ENCODE measurements at places on chromosomes 2 and 18.

GRCh38 chr2:30371772-30372373 lies 75.2 kb upstream of the LCLAT1 start:
- DNase-seq, result no peak

GRCh38 chr2:10776231-10776977 lies 36.2 kb downstream of the PDIA6 start:
- no peak for DNase-seq

- DNase-seq, result no peak
These were observed 81.7 kb downstream of the GLI2 start for GRCh38 chr2:120817136-120817955.

DNA sequence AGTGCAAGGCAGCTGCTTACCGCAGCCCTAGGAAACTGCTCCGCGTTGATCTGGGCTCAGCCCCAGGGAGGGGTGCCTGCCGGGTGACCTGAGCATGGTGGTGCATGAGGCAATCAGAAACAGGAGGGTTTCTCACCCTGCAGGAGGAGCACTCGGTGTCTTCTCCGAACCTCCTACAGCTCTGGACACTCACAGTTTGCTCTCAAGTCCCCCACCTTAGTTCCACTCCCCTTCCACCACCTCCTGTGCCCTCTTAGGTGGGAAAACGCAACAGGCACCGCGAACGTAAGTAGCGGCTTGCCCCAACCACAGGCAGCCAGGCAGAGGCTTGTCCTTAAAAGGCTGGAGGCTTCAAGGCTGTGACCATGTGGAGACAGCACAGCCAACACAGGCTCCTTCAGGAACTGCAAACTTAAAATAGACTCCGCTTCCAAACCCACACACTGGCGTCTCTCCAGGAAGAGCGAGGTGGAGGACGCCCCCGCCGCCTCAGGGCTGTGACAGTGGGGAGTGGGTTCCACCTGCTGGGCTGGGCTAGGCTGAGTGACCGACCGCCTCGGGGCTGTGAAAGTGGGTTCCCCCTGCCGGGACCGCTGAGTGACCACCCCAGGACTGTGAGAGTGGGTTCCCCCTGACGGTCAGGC lies 71.6 kb downstream of the NDUFA10 start:
- no peak for DNase-seq

DNA sequence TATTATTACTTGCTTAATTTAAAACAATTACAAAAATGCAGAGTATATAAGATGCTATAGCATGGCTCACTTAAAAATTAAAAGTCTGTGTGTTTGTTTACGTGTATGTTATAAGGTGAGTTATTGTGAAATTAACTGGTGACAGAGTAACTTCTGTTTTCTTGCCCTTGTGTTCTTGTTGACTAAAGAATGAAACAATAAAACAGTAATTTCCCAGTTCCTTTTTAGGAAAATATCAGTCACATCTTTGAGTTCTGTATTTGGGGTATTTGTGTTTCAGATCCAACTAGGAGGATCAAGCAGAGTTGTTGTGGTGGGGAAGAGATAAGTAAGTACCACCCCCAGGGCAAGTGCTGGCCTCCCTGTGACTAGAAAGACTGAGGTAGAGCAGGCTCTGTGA lies 143.6 kb downstream of the CCDC148 start:
- no peak for DNase-seq

DNA sequence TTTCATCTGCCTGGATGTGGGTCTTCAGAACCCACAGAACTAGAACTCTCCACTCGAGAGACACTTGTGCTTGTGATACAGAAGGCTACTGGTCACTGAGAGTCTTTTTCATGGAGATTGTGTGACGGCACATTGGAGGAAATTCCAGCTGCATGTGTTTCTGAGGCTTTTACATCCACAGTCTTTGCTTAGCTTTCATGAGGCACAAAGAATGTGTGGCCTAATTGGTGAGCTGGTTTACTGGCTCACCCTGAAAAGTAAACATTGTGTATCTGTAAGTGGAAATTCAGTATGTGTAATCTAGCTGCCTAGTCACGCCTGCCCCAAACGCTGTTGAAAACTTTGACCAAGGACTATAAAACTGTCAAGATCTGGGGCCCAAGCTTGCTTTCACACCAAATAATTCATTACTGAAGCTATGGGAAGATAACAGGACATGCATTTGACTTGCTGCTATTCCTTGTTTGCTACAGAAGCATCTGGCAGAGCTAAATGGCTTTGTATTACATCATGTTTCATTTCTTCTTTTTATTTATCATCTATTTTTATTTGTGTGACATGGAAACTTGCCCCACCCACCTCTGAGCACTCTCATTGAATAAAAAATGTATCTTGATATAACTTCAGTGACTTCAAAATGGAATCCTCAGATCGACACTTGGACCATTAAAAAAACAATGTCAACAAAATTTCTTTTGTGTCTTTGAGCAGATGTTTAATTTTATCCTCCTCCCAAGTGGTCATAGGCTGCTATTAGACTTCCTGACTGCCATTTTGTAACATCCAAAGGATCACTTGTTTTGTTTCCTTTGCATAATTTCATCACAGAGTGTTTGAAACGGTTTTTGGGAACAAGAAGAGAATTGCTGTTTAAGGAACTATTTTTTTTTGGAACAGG lies 80.2 kb downstream of the EFEMP1 start:
- no peak for DNase-seq

DNA sequence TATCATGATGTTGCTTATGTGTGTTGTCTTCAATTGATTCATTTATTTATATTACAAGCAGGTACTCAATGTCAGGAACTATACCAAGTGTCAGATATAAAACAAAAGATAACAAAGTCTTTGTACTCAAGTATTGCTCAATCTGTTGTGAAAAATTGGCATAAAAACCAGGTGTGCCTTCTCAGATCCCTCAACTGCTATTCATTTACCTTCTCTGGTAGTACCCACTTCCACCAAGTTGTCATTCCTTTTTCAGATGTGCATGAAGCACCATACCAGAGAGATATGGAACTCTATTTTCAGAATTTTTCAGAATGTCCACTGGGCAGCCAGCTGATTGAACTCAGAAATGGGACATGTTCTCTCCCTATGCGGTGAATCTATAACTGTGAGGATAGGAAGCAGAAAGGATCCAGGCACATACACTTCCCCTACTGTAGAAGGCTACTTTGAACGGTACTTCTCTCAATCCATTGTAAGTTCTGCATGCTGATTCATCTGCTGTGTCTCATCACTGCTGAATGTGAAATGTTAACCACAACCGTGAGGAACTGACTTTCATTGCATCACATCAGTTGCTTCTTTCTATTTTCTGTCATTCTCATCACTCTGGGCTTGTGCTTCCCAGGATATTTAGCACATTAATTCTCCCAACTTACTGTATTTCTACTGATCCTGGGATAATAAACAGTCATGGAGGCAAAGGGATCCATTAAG lies 1621.3 kb downstream of the SUCLG1 start:
- no peak for DNase-seq

- DNase-seq, result no peak
These were observed 257.3 kb downstream of the ATAD2B start for GRCh38 chr2:23669413-23670244.

DNA sequence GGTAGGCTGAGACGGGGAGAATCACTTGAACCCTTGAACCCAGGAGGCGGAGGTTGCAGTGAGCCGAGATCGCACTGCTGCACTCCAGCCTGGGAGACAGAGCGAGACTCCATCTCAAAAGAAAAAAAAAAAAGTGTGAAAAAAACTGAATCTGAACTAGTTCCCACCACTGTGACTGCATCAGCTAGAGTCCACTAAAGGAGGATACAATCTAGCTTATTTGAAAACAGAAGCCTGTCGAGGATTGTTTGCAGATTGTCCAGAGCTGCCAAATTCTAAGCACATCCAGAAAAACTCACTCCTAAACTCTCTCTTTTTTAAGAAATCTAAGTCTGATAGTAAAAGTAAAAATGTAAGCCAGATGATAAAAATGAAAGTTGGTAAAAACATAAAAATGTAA lies 10.6 kb downstream of the GFPT1 start:
- DNase-seq, result no peak

GRCh38 chr2:239775623-239776435 lies 249.3 kb downstream of the NDUFA10 start:
- no peak for DNase-seq

GRCh38 chr2:120310136-120310535 lies 35.8 kb upstream of the INHBB start:
- no peak for DNase-seq

- no peak for DNase-seq
These were observed 459.4 kb upstream of the UBE2E3 start for GRCh38 chr2:180520921-180521581.

DNA sequence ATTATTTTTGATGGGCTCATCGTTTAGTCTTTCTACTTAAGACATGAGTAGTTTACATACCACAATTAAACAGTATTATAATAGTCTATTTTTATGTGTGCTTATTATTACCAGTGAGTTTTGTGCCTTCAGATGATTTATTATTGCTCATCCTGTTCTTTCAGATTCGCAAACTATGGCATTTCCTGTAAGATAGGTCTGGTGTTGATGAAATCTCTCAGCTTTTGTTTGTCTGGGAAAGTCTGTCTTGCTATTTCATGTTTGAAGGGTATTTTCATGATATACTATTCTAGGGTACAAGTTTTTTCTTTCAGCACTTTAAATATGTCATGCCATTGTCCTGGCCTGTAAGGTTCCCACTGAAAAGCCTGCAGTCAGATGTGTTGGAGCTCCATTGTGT lies 101.3 kb downstream of the DNAH7 start:
- DNase-seq, result no peak

- no peak for DNase-seq
These were observed 105.4 kb downstream of the ACKR3 start for GRCh38 chr2:236675051-236675450.

DNA sequence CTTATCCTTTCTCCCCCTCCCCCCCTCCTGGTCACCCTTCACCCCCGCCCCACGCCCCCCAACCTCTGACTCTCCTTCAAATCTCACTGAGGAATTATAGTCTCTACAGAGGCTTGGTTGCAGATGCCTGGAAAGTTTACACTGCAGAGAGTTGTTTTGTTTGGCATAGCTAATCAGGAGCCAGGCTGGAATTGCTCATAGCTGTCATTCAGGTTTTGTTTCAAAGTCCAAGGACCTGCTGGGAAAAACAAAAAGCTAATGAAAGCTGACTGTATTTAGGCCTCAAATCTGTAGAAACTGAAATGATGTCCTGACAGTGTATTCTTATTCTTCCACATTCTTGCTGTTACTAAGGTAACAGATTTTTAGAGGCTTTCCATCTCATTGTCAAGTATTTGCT lies 22.6 kb downstream of the GREB1L start:
- DNase-seq, result no peak

GRCh38 chr2:78999406-78999805 lies 26.1 kb upstream of the REG3G start:
- DNase-seq, result no peak

- DNase-seq, result no peak
These were observed 184.5 kb upstream of the LRP1B start for GRCh38 chr2:142315346-142315745.

GRCh38 chr2:74499267-74499939 lies at the start of gene LBX2:
Gene LBX2 (minus strand): TSS chr2:74499603. CDS start chr2:74499537, 66 bp downstream.
- no peak for DNase-seq

GRCh38 chr2:233065954-233066470 lies 5.9 kb downstream of the INPP5D start:
- no peak for DNase-seq

- no peak for DNase-seq
These were observed 72.5 kb upstream of the OTOF start for GRCh38 chr2:26550276-26551015.

- no peak for DNase-seq
These were observed 102.9 kb downstream of the CABLES1 start for GRCh38 chr18:23238152-23238531.

DNA sequence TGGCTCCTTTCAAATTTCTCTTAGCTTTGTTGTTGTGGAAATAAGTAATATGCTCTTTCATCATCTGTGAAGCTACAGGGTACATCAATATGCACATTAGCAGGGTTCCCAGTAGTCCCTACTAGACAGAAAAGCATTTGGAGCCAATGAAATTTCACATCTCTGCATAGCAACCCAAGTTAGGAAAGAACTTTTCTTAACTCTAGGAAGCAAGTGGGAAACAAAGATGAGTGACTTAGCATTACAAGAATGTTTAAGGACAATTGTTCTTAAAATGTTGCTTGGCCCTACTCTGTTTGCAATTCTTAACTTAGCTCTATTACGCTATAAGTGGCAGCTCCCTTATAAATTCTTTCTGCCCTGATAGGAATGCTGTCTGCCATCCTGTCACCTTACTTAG lies 39.6 kb downstream of the ZEB2 start:
- DNase-seq, result no peak

- DNase-seq, result no peak
These were observed 544.4 kb downstream of the DCDC2C start for GRCh38 chr2:4247791-4248190.

- no peak for DNase-seq
These were observed 234.4 kb upstream of the PXDN start for GRCh38 chr2:1978706-1979105.

DNA sequence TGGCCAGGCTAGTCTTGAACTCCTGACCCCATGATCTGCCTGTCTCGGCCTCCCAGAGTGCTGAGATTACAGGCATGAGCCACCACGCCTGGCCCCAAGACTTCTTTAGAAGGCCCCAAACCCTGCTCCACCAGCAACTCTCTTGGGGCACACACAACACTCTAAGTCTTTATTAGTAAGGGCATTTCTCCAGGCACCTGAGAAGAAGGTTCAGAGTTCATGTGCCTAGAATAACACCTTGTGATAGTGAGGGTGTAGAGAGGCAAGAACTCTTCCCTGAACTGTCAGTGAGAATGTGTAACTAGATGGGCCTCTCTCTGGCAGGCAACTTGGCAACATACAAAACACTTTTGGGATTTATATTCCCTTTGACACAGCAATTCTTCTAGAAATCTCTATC lies 43.8 kb downstream of the SH2D6 start:
- DNase-seq, result no peak

GRCh38 chr2:18271370-18272147 lies 288.9 kb downstream of the RDH14 start:
- DNase-seq, result no peak

Measured in stimulated activated CD4-positive, alpha-beta T cell treated with anti-CD3 and anti-CD28 coated beads, Interleukin-15, amount 100 ng/mL, for 1 hour (primary cell).